ENCODE measurements at places on chromosomes 2 and 18.

- no peak for DNase-seq
Measured at GRCh38 chr2:16763056-16763455, 97.4 kb upstream of the CYRIA start.

GRCh38 chr2:66587216-66587615 lies 152.3 kb downstream of the MEIS1 start:
- no peak for DNase-seq

- DNase-seq: no peak
Measured at GRCh38 chr2:79702905-79703304, 190.1 kb downstream of the CTNNA2 start.

GRCh38 chr2:8214036-8214615 lies 467.7 kb upstream of the ID2 start:
- DNase-seq: no peak

DNA sequence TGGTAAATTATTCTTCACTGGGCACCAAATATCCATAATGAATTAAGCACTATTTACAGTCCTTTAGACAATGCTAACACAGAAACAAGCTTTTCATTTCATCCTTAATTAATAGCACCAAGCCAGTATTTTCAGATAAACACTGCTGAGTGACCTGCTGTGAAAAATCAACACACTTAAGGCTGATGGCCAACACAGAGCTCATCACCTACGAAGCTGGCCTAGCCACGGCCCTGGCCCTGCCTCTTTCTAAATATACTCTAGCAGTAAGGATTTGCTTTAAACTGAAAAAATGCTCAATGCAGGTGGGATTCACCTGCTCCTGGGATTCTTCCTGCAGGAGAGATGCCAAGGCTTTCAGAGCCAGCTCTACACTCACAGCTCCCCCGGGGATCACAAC lies 18.4 kb downstream of the CYB5A start:
- DNase-seq: no peak

DNA sequence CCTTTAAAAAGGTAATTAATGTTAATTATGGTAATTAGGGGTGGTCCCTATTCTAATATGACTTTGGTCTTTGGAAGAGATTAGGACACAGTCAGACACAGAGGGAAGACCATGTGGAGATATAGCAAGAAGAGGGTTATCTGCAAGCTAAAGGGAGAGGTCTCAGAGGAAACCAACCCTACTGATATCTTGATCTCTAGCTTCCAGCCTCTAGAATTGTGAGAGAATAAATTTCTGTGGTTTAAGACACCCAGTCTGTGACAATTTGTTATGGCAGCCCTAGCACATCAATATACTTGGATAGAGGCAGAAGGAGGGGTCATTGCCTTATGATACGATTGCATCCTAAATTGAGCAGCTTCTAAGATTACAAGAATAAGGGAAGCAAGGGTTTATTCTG lies 21.3 kb upstream of the NT5C1B start:
- no peak for DNase-seq

DNA sequence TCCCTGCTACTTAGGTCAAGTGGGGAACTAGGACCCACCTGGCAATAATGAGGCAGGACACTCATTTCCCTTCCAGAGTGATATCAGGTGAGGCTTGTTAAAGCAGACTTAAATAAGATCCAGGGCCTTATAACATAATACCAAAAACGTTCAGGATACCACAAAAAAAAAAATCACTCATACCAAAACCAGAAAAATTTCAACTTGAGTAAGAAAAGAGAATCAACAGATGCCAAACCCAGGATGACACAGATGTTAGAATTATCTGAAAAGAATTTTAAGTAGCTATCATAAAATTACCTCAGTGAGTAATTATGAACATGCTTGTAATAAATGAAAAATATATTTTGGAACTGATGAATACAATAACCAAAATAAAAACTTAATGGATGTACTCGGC lies 255.6 kb upstream of the OSR1 start:
- DNase-seq: no peak

DNA sequence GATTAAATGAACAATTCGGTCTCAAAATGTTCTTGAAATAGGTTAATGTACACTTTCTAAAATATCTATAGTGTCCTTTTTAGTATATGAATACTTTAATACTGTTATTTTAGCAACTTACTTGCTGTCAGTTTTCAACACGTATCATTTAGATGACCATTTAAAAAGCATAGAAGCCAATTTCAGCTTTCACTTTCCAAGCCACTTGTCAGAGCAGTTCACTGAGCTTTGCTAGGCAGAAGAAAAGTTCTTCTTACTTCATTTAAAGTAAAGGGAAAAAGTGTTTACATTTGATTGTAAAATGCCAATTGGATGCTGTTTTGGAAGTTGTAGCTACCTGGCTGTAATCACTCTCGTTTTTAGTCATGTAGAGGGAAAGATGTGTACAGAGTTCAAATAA lies 126.0 kb downstream of the KCNH7 start:
- no peak for DNase-seq

DNA sequence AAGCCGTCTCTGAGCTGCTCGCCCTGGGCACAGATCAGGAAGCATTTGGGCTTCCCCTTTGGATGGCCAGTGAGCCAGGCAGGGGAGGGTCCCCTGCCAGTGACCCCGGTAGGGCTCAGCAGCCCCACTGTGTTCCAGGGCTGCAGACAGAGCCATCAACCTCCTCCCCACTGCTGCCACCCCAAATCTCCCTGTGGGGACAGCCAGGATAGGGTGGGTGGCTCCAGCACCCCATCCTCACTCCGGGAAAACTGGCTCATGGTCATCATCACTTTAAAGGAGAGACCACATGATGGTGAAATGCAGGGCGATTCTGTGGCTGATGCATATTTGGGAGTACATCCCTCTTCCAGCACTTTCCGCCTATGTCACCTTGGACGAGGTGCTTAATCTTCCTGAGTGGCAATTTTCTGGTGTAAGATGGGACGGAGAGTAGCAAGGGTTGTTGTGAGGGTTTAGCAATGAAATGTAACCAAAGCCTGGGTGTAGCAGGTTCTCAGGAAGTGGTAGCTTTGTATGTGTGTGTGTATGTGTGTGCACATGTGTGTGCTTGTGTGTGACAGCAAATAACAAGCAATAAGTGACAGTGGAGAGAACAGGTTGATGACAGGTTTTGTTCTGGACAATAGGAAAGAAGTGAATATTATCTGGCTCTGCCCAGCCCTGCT lies 61.8 kb downstream of the ACAA2 start:
- DNase-seq: no peak

DNA sequence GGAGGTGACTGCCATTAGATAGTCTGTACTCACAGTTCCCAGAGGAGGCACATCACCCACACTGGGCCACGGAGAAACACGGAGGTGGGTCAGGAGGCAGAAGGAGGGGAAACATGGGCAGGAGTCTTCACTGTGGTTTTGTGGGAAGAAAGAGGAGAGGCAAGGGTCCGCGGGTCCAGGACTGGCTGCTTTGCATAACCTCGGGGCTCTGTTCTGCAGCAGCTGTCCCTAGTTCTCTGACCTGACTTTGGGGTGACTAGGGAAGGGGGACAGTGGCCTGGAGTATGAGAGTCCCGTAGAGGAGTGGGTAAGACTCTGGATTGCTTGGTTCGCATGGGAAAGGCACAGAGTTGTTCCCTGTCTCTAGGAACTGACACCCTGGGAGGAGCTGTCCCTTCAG lies 238.3 kb upstream of the RAB6C start:
- DNase-seq: no peak

- no peak for DNase-seq
Measured at GRCh38 chr2:228793116-228793515, 478.0 kb downstream of the PID1 start.

DNA sequence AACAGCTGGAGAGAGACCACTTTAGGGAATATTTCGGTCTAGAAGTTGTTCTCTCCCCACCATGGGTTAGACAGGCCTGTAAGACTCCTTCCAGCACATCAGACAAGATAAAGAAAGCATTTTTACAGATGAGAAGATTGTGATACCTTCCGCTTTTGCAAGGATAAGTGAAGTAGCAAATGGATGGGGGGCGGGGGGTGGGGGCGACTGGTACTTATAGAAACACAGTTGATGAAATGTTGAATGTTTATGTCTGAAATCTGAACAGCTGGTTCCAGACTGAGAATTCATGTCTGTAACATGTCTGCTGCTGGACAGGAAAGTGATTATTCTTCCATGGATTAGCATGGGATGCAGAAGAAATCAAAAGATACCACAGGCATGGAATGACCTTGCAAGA lies 90.5 kb upstream of the FN1 start:
- DNase-seq: no peak

GRCh38 chr18:50769463-50769862 lies 50.4 kb downstream of the MRO start:
- no peak for DNase-seq

DNA sequence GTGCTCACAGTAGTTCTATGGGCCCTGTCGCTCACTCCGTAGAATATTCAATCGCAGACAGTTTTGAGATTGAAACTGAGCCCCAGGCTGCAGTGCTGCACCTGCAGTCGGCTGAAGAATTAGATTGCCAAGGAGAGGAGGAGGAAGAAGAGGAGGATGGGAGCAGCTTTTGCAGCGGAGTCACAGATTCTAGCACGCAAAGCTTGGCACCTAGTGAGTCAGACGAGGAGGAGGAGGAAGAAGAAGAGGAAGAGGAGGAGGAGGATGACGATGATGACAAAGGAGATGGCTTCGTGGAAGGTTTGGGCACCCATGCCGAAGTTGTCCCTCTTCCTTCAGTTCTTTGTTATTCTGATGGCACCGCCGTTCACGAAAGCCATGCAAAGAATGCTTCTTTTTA lies 115.2 kb downstream of the GALNT3 start:
- no peak for DNase-seq

DNA sequence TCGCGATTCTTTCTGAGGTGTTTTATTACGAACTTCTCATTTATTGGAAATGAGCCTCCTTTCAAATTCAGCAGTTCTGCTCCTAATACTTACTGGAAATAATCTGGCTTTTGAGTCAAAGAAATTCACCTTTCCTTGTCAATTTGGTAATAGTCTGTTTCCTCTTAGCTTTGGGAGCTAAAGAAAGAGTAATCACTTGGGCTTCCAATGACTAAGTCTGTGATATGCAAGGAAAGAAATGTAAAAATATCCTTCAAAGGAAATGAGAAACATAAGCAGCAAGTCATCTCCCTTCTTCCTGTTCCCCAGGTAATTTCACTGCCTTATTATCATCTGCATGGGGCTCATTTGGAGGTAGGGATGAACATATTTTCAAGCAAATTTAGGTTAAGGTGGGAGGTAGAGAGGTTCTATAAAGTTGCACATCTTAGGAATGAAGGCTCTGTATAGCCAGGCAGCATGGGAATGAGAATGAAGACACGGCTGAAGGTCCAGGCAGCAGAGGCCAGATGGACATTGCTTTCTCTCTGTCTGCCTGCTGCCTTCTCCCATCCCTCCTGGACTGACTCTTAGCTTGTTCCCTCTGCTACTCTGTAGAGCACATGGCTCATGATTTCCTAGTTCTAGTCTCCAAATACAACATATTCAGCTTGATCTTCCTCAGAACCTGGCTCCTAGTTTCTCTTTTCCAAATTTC lies 1.0 kb downstream of the SPP2 start:
- no peak for DNase-seq

DNA sequence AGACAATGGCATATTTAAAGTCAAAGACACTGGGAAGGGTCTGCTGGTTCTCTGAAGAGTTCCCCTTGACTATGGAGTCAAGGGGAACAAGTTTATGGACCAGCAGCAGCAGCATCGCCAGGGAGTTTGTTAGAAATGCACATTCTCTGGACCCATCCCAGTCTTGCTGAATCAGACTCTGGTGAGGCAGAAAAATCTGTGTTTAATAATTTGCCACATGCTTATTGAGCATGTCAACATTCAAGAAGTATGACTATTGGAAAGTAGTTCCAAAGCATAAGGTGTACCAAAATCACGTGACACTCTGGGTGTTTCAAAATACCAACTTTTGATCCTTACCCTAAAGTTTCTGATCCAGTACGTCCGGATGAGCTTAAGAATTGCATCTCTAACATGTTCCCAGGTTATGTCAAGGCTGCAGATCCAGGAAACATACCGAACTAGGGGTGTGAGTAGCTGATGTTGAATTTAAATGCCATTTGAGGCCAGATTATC lies 853.8 kb downstream of the TMEM182 start:
- no peak for DNase-seq

GRCh38 chr2:33645861-33646260 lies 46.8 kb upstream of the FAM98A start:
- no peak for DNase-seq

- DNase-seq: no peak
Measured at GRCh38 chr2:228853151-228853550, 417.9 kb downstream of the PID1 start.

DNA sequence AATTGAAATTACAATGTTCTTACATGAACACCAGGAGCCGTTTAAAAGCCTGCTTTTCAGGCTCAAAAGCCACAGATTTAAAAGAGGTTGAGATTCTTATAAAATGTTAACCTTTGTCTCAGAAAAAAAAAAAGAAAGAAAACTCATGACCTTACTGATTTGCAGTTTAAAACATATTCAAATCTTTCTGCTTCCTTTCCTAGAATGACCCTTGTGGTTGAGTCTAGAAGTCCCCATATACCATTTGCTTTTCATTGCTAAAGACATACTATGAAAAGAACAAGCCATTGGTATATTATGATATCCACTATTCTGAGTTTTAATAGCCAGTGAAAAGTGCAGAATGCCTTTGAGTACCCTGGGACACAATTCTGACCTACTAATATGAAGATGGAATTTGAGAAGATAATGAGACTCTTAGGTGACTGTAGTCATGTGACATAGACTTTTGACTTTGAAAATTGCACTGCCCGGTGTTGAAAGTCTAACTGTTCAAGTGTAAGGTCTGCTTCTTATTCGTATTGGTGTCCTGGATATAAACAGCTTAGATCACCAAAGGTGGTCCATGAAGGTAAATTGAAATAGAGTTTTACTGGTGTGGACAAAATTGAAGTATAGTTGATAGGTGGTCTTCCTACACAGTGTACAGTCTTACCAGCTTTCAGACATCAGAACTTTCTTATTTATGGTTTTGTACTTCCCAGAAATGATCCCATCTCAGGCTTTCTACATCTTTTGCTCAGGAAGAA lies 117.0 kb downstream of the DOCK10 start:
- DNase-seq: no peak

GRCh38 chr2:16104949-16105668 lies 164.8 kb downstream of the MYCN start:
- DNase-seq: no peak

DNA sequence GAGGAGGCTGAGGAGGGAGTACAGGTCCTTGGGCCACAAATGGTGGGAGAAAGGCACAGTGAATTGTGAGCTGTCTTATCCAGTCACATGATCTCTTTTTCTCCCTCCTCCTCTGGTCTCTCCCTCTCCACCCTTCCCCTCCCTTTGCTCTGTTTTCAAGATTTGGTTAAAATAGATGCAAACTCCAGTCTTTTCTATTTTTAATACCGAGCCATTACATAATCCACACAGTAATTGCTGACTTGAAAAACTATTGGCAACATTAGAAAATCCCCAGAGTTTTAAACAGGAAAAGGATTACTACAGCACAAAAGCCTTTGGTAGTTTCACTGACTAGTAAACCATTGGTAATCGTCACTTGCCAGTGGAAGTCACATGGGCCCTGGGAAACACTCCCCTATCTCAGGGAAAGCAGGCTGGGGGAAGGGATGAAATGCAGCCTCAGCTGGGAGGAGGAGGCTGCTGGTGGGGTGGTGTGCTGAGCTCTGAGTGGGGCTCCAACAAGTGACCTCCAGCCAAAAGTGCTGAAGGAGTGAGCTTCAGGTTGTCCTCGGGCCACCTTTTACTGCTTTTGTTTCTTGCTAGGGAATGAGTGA lies 57.4 kb upstream of the PCBP1 start:
- DNase-seq: no peak

Measured in GM18507 (cell line).